ENCODE measurements at places on chromosomes 4 and X. TPM values are rescaled to one million over a fixed set of nuclear protein-coding genes. Genes with fewer than 3 reads are reported as not detected.

The ARMCX1 gene
- 0.34 TPM for total RNA-seq

The DKK2 gene
- total RNA-seq = not detected

The CNKSR2 gene
- 1.8 TPM for total RNA-seq

The ATP1B4 gene
- total RNA-seq = 0.04 TPM

The MTCP1 gene
- total RNA-seq = 15.8 TPM

The MAGEB2 gene
- not detected for total RNA-seq
